ENCODE measurements at places on chromosomes 7 and 10.

GRCh38 chr7:18426564-18427226 is 68.9 kb upstream of the HDAC9 start:
- DNase-seq, result peak; percentile 64

DNA sequence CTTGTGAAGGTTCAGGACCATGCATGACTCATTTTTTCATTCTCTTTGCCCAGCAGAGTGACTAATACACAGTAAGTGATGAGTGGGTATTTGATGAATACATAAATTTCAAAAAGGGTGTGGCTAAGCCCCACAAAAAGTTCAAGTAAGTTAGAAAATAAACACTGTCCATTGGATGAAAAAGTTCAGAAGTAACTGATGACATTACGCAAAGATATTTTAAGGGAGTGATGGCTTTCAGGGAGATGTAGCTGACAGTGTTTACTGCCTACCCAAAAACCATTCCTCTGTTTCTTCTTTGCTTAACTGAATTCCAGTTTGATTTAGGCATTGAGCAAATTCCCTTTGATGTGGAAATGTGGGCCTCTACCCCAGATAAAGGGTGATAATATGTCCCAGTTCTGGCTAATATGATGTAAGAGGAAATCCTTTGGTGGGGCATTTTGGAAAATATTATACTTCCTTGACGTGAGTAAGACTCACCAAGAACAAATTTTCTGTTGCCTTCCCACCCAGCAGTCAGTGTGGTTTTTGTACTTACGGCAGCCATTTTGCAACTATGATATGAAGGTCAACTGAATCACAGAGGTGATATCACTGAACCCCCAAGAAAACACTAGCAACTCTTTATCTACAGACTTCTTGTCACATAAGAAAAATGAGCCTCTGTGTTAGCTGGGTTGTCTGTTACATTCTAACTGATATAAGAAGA is 29.0 kb upstream of the EBLN1 start:
- DNase-seq, result peak; percentile 77

GRCh38 chr10:62619413-62619738 is 185.1 kb upstream of the ADO start:
- no peak for DNase-seq

DNA sequence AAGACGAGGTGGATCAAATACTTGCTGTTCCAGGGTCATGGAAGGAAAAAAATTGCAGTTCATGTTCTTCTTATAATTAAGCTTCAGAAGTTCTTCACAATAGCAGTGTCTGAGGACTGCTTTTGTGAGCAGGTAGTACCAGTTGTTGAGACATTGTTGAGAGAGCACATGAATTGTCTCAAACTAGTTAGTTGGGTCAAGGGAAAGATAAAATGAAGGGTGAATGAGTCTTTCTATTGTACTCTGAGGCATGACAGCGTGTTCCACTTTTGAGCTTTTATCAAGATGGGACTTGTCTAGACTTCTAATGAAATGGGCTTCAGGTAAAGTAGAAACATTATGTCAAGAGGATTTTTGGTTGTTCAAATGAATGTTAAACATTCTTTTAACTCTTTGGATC is 26.0 kb downstream of the KAT6B start:
- DNase-seq, result no peak

DNA sequence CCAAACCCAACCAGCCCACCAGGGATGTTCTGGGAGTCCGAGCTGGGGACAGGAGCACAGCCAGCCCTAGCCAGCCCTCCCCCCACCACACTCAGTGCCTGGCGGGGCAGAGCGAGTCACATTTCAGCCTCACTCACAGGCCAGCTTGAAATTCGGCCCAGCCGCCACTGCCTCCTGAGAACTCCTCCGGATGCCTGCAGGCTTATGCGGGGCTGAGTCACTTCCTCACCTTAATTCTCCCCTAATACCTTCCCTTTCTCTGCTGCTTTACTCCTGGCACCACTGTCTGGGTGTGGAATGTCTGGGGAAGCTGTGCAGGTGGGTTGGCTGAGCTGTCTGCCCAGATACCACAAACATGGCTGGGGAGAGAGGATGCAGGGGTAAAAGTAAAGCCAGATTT is 22.6 kb upstream of the DLG5 start:
- peak; percentile 50 for DNase-seq

- peak; percentile 77 for DNase-seq
Measured at GRCh38 chr7:83957333-83957732, 237.3 kb downstream of the SEMA3A start.

- no peak for DNase-seq
Measured at GRCh38 chr10:132068431-132069121, 2.8 kb downstream of the JAKMIP3 start.

- DNase-seq, result no peak
Measured at GRCh38 chr10:100120550-100120949, 38.9 kb upstream of the CPN1 start.

GRCh38 chr7:16619979-16620408 is 25.6 kb downstream of the ANKMY2 start:
- DNase-seq, result peak; percentile 35

DNA sequence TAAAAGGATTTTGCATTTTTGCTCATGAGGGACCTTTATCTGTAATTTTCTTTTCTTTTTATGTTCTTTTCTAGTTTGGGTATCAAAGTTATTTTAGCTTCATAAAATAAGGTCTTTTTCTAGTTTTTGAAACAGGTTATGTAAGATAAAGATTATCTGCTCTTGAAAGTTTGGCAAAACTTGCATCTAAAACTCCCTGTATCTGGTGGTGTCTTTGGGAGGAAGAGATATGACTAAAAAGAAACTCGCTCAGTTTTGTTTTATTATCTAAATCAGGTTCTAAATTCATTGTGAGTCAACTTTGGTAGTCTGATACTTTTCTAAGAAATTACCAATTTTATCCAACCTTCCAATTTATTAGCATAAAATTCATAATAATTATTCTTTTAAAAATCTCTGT is 55.1 kb downstream of the VCL start:
- DNase-seq, result no peak

DNA sequence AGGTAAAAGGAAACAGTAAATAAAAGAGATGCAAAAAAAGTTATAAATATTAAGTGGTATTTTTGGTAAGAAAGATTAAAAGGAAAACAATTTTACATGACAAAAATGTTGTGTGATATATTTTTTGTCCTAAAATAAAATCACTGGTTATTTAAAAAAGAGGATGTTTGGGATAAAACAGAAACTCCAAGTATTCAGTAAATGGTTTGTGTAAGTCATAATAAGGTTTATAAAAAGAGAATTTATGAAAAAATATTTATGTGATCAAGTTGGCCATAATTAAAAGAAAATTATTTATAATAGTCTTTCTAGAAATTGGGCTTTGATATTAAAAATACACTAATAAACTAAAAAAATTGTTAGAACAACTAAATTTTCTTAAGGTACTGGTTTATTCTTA is 38.2 kb upstream of the FIGNL1 start:
- DNase-seq, result no peak

GRCh38 chr7:127666602-127667001 is 14.6 kb downstream of the SND1 start:
- no peak for DNase-seq

DNA sequence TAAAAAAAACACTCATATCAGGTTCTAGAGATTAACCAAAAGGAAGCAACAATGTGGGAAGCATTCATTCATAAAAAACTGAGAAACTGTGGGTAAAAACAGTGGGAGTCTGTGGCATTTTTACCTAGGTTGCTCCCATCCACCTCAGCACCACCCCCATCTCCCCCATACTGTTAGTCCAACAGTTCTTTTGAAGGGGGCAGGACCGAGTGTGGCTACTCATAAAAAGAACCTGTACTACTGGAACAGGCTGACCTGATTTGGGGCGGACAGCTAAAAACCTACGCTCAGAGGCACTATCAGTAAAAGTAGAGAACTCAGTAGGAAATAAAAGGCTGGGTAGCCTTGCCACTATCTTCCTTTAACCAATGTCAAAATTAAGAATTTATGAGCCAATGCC is 84.5 kb downstream of the DPY19L1 start:
- DNase-seq, result no peak

DNA sequence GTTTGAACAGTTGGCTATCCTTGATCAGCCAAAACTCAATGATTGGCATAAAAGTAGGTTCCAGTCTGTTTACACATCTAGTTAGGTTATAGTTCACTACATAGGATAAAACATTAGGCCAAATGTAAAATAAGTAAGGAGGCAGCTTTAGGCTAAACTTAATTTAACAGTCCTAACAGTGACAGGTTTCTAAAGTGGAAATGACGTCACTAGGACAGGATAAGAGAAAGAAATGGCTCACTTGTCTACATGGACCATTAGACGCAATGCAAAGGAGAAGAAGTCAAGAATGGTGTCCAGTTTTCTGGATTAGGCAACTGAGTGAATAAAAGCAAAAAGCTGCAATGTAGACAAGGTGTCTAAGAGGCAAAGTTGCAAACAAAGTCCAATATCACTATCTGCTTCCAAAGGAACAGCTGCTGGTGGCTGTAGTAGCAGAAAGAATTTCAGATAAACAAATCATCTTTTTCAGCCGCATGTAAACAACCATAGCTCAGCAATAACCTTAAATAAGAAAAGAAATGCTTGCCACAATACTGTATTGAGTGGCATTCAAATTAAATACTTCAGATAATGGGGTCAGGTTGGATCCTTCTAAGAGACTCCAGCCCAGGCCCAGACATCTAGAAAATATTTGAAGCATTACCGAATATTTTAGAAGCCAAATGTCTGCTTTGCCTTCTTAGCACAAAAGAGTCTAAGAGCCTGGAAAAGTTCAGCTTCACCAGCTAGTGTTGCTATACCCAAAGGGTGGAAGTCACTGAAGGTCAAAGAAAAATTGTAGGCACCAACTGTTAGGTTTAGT is 154.2 kb downstream of the NEBL start:
- no peak for DNase-seq

DNA sequence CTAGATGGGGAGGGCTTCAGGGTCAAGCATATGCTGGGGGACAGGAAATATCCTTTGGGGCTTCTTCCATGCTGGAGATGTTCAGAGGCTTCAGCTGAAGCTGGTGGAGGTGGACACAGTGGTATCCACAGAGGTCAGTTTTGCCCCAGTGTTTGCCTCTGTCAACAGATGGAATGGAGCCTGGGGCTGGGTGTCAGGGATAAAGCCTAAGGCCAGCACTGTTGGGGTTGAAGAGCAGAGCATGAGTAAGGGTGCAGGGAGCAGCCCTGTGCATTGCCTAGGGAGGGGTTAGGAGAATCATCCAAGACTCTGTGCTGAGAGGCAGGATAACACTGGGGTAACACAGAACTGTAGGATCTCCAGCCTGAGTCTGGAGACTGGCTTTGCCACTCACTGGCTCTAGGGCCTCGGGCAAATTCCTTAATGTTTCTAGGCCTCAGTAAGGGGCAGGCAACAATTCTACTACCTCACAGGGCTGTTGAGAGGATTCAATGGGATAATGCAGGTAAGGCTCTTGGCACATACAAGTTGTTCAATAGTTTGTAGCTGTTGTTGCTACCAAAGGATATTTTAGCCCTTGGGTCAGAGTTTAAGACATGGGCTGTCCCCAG is 21.8 kb upstream of the MYL7 start:
- DNase-seq, result no peak

GRCh38 chr7:121558288-121558687 is 162.2 kb upstream of the FAM3C start:
- no peak for DNase-seq

DNA sequence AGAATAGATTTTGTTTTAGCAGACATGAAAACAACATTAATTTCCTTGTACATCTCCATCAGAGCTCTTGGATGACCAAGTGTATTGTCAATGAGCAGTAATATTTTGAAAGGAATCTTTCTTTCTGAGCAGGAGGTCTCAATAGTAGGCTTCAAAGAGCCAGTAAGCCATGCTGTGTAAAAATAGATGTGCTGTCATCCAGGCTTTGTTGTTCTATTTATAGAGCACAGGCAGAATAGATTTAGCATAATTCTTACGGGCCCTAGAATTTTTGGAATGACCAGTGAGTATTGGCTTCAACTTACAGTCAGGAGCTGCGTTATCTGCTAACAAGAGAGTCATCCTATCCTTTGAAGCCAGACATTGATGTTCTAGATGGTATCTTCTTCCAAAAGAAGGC is 19.0 kb downstream of the MINPP1 start:
- DNase-seq, result peak; percentile 38

GRCh38 chr7:33873518-33873917 is 31.8 kb upstream of the BMPER start:
- no peak for DNase-seq

DNA sequence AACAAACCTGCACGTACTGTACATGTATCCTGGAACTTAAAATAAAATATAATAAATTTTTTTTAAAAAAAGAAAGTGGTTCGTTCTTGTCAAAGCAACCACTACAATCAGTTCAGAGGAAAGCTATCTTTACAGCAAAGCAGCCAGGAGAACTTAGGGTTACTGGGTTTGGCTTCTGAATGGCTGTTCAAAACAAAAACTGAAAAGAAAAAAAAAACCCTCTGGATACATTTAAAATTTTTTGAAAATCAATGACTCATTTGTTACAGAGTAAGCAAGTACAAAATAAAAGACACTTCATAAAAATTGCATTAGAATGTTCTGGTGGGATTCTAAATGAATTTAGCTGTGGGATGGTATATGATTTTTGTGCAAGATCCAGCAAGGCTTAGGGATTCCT is 28.6 kb upstream of the ADD3 start:
- no peak for DNase-seq

- DNase-seq, result peak; percentile 85
Measured at GRCh38 chr7:82319674-82320118, 123.9 kb downstream of the CACNA2D1 start.

GRCh38 chr10:11682267-11682683 is 59.9 kb upstream of the ECHDC3 start:
- no peak for DNase-seq

DNA sequence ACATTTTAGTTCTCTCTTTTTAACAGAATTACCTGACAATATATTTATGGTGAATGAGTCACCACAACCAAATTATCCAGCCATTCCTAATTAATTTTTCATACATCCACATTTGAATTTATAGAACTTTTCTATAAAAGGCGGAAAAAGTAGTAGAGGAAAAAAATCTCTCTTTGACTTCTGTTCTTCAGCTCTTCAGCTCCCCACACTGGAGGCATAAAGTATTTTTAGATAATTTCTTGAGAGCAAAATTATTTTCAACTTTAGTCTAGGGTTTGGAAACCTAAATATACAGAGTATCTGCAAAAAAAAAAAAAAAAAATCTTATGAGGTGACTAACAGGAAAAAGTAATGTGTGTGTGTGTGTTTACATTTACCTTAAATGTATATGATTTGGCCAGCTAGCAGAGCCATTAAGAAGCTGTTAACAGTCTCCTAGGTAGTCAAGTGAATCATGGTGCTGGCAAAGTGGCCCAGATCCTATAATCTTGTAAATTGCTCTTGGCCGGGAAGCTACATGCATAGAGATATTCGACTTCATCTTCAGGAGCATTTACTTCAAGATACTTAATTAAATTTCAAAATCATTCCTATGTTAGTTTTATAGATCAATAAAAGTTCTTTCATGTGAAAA is 383.1 kb upstream of the STEAP1 start:
- DNase-seq, result peak; percentile 0

DNA sequence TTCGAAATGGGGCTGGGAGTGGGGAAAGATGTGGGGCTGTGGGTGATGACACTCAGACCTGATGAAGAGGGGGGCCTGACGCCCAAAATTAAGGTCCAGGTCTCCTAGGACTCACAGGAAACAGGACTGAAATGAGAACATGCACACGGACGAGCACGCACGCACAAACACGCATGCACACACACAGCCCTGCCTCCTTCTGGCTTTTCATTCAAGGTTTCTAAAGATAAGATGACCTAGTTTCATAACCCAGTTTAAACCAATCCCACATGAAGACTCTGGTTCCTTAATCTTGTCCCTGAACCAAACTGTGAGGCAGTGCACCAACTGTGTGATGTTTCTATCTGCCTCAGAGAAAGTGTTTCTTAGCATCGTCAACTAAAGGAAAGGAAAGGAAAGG is 162.0 kb downstream of the DGKI start:
- DNase-seq, result no peak

All from choroid plexus epithelial cell (primary cell).